ENCODE measurements at places on chromosomes 3 and 15. TPM values are rescaled to one million over a fixed set of nuclear protein-coding genes. Genes with fewer than 3 reads are reported as not detected.

GRCh38 chr3:117405359-117405758 is 695.8 kb downstream of the TUSC7 start:
- no peaks in the 10 kb centered on the region for H3K27me3 ChIP-seq
- H3K4me3 ChIP-seq, result no peak overlapping the region
- H3K36me3 ChIP-seq, result no peaks in the 10 kb centered on the region

Gene GOLGA6L7
- not detected for total RNA-seq

GRCh38 chr3:170205302-170205701 is 16.9 kb upstream of the PRKCI start:
- no peak overlapping the region for H3K27ac ChIP-seq
- no peak overlapping the region for H3K4me3 ChIP-seq
- H3K4me1 ChIP-seq, result no peaks in the 10 kb centered on the region
- peaks cover 8% of the 10 kb centered on the region for H3K27me3 ChIP-seq
- no peak for DNase-seq

DNA sequence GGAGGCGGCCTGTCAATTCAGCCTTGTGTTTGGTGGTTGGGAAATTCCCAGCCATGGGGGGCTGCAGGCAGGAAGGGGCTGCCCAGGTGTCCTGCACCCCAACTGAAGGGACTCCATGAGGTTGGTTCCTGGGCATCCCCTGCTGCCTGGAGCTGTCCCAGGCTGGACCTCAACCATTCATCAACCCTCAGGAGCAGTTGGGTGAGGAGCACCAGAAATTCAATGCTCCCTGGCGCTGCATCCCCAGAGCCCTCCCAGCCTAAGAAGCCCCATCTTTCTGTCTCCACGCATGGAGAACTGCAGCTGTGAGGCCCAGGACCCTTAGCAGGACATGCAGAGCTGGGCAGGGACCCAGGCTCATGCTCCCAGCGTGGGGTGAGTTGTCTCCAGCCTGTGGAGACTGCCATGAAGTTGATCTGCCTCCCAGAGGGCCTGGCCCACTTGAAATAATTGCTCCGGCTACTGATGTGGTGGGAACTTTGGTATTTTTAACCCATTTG is 8.0 kb upstream of the SEMA3B start:
- H3K27ac ChIP-seq, result no peak overlapping the region
- H3K27me3 ChIP-seq, result peaks cover 6% of the 10 kb centered on the region
- peaks cover 14% of the 10 kb centered on the region for H3K36me3 ChIP-seq
- DNase-seq, result no peak
- H3K4me3 ChIP-seq, result peak overlapping the region; percentile 63
- peaks cover 15% of the 10 kb centered on the region for H3K4me1 ChIP-seq

- peaks cover 51% of the 10 kb centered on the region for H3K27me3 ChIP-seq
- no peaks in the 10 kb centered on the region for H3K36me3 ChIP-seq
- peaks cover 8% of the 10 kb centered on the region for H3K4me1 ChIP-seq
- DNase-seq, result no peak
Measured at GRCh38 chr3:46080124-46080968, 53.1 kb upstream of the XCR1 start.

DNA sequence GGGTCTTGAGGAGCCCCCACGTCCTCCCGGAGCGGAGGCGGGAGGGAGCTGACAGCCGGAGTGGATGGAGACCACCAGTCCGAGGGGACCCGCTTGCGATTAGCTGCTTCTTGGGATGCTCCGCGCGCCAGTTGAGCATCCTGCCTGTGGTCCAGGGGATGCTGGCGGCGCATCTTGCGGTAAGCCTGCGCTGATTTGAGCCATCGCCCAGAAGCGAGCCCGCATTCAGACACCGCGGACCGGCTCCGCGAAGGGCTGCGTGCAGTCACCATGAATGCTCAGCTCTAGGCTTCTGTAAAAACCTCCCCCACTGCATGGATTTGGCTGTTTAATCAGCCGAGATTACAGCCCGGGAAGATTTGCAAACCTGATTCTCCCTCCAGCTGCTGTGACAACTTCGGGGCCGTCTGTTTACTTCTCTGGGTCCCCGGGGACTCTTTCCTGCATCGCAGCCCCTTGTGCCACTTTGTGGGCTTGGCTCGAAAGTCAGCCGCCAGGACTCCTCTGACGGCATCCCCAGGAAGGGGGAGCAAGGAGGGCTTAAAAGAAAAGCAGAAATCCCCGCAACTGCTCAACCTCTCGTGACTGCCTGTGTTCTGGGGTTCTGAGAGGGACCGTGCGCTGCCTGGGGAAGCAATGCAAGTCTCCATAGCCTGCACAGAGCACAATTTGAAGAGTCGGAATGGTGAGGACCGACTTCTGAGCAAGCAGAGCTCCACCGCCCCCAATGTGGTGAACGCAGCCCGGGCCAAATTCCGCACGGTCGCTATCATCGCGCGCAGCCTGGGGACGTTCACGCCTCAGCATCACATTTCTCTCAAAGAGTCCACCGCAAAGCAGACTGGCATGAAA is 171.1 kb downstream of the KCNAB1 start:
- H3K36me3 ChIP-seq, result no peaks in the 10 kb centered on the region
- peaks cover 56% of the 10 kb centered on the region for H3K27me3 ChIP-seq
- H3K27ac ChIP-seq, result no peak overlapping the region
- peak overlapping the region; percentile 61 for H3K4me3 ChIP-seq
- no peaks in the 10 kb centered on the region for H3K4me1 ChIP-seq
- DNase-seq, result peak; percentile 6

Data from activated T-cell treated with anti-CD3 and anti-CD28 coated beads, Interleukin-2, amount 50 U/mL, for 72 hours (primary cell).